ENCODE measurements at places on chromosomes 7 and 10. TPM values are rescaled to one million over a fixed set of nuclear protein-coding genes. Genes with fewer than 3 reads are reported as not detected.

TAS2R41 gene
- not detected for total RNA-seq

ASB10 gene
- total RNA-seq: not detected

MCM10 gene
- 0.55 TPM for total RNA-seq

TMEM176A gene
- 0.35 TPM for total RNA-seq

PRPS1L1 gene
- total RNA-seq: not detected

FAM25G gene
- not detected for total RNA-seq

OAT gene
- 112 TPM for total RNA-seq

ITPRIP gene
- 5.6 TPM for total RNA-seq

ZNRF2 gene
- total RNA-seq: 18.9 TPM

OR2A7 gene
- 5.6 TPM for total RNA-seq

MMRN2 gene
- 0.55 TPM for total RNA-seq

SLC16A9 gene
- total RNA-seq: 1.1 TPM

ZNF117 gene
- 6.1 TPM for total RNA-seq

GRCh38 chr10:109977382-109977806, 30.4 kb upstream of the ADD3 start:
- DNase-seq: peak; percentile 50

DNA sequence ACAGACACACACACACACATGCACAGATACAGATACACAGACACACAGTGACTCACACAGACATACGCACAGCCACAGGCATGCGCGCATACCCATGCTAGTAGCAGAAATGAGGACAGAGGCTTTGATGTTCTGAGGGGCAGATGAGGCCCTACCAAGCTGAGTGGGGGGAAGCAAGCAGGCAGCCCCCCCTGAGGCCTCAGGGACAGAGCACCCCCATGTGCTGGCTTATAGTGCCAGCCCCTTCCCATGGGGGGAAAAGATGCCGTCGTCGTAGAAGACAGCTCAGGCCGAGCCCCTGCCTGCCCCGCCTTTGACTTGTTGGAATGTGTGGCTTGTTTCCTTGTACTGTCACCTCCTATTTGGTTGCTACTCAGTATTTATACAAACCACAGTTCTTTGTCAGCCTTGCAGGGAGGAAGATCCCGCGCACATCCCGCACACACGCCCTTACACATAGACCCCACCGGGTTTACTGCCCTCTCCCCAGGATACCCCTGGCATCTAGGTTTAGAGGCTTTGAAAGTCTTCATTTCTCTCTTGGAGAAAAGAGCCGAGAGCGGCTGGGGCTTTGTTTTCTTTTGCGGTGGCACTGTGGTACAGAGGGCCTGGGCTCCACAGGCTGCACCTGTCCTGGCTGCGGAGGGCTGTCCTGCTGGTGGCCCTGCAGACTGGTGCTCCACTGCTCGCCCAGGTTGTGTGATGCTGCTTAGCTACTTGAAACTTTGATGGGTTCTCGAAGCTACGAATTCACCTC, 112.5 kb downstream of the DOCK1 start:
- DNase-seq: no peak

DNA sequence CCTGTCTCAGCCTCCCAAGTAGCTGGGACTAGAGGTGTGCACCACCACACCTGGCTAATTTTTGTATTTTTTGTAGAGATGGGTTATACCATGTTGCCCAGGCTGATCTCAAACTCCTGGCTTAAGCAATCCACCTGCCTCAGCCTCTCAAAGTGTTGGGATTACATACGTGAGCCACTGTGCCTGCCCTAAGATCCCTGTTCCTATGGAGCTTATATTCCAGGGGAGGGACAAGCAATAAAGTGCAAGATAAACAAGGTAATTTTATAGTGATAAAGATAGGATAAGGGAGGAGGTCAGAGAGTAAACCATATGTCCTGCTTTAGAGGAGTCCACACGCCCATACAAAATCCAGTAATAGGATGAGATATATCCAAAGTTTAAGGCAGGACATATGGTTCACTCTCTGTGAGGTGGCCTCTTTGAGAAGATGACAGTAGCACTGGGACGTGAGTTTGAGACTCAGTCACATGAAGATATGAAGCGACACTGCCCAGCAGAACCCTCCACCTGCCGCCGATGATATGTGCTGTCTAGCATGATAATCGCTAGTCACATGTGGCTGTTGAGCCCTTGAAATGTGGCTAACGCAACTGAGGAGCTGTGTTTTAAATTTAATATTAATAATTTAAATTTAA, 113.5 kb upstream of the PDCD4 start:
- DNase-seq: no peak

GRCh38 chr7:30745261-30745941, 6.5 kb upstream of the INMT start:
- no peak for DNase-seq

DNA sequence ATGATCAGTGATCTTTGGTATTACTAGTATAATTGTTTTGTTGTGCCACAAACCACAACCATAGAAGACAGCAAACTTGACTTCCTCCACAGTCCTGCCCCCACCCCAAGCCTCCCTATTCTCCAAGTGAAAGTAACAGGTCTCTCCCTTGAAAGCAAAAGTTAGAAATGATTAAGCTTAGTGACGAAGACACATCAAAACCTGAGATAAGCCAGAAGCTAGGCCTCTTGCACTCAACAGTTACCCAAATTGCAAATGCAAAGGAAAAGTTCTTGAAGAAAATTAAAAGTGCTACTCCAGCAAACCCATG, 7.5 kb downstream of the SAR1A start:
- no peak for DNase-seq

GRCh38 chr10:21463436-21463835, 62.0 kb downstream of the SKIDA1 start:
- no peak for DNase-seq

DNA sequence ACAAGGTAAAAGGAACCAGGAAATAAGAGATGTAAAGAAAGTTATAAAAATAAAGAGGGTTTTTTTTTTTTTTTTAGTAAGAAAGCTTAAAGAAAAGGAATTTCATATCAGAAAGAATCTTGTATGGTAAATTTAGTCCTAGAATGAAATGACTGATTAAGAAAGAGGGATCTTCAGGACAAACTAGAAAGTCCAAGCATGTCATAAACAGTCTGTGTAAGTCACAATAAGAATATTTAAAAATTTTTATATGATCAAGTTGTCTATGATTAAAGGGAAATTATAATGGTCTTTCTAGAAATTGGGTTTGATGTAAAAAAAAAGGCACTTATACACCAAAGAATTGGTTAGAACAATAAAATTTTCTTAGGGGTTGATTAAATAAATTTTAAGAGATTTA, 289.5 kb downstream of the XPNPEP1 start:
- no peak for DNase-seq

DNA sequence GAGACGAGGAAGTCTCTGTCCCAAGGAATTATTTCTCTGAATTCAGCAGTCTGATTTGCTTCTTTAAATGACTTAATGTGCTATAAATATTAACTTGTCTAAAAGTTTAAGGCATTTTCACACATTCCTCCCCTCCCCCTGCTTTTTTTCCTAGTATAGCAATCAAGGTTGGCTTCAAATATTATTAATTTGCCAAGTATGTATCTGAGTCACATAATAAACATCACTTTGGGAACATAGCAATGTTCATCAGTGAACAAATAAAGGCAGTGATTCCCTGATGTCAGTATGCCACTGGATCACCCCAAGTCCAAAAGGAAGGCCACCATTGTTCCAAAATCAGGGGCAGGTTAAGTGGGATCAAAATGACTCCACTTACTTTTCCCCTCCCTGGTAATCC, 40.5 kb downstream of the PDE6C start:
- DNase-seq: no peak

DNA sequence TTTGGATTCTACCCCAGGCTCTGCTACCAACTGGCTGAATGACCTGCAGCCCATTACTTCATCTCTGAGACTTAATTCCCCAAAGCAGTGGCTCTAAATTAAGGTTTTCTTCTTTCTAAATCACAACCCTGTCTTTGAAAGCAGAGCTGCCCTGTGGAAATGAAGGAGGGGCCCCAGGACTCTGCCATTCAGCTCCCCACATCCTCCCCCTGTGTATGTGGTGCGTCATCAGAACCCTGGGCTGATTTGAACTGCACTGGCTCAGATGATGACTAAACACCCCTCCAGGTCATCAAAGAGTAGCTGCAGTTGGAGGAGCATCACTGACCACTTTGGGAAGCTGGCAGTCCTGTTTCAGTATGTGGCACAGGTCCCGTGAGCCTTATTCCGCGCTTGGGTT, 46.6 kb downstream of the BPGM start:
- peak; percentile 48 for DNase-seq

DNA sequence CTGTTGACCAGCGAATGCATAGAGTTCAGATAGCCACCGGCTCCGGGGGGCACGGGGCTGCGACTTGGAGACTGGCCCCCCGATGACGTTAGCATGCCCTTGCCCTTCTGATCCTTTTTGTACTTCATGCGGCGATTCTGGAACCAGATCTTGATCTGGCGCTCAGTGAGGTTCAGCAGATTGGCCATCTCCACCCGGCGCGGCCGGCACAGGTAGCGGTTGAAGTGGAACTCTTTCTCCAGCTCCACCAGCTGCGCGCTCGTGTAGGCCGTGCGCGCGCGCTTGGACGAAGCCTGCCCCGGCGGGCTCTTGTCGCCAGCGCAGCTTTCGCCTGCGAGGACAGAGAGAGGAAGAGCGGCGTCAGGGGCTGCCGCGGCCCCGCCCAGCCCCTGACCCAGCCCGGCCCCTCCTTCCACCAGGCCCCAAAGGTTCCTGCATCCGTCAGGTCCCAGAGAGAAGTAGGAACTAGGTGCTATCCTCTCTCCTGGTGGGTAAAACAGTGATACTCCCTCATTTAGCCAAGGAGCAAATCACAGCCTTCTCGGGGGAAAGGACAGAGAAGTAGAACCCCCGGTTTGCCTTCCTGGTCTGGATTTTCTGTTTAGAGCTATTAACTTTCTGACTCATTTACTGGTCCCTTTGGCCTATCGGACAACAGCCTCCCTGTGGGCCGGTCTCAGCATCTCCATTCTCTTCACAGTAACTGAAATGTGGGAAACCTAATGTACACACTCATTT, 6.1 kb upstream of the HOXA2 start:
- peak; percentile 73 for DNase-seq

DNA sequence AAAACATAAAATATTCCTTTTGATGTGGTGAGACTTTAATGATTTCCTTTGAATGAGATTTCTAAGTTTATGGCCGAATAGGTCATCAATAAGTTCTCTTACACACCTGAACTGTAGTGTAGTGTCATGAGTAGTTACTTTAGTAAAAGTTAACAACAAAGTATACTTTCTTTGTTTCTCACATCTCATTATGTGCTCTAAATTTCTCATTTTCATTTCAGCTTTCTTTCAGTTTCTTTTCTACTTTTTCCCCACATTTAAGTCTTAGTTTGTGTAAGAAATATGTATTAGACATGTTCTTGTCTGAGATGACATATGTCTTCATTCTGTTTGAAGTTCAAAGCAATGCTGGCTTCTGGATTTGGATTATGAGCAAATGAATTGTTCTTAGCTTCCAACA, 348.1 kb downstream of the ANKRD7 start:
- no peak for DNase-seq

GRCh38 chr7:47371733-47372368, 210.1 kb downstream of the TNS3 start:
- peak; percentile 84 for DNase-seq

- DNase-seq: no peak
These were observed 16.6 kb upstream of the GNA12 start for GRCh38 chr7:2860627-2861133.

DNA sequence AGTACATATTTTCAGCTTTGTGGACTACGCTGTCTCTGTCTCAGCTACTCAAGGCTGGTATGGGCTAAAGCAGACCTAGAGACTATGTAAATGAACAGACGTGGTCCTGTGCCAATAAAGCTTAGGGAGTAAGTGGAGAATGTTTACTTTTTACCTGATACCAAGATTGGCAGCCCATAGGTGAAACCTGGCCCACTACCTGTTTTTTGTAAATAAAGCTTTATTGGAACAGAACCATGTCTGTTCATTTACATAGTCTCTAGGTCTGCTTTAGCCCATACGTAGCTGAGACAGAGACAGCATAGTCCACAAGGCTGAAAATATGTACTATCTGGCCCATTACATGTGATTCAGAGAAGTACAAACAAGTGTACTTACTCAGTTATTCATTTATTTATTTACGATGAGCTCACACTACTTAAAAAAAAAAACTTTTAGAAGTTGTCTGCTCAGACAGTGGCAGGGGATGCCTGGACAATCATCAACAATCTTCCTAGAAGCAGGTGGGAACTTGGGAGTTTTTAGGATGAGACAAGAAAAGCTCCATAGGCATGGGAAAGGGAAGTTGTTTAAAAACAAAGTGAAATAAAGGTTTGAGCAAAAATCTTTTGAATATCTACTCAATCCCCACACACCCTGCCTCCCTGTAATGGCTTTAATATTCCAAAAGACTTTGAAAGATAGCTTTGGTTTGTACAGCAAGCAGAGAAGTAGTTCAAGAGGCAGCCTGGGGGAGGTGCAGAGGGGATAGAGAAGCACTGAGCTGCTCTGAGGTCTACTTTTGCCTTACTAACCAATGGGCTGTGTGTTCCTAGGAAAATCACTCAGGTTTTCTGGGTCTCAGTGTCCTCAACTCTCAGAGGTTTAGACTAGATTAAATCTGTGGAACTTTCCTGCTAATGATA, 114.4 kb upstream of the AFAP1L2 start:
- DNase-seq: peak; percentile 71

DNA sequence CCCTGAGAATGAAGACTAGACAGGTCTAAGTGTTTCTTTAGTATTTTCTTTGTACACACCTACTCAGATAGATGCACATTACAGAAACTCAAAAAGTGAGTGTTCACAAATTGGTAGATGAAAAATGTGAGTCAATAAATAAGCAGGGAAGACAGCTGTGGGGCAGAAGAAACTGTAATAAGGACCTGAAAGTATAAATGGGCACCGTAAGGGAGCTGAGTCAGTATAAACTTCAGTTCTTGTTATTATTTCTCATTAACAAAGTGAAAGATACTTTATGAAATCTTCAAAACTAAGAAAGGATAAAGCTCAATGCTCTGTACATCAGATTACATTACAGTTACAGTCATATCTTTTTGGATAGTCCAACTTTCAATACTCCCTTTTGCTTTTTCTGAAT, 2.5 kb downstream of the MTPN start:
- DNase-seq: no peak

- peak; percentile 40 for DNase-seq
These were observed 213.8 kb downstream of the COBL start for GRCh38 chr7:51102828-51103227.

DNA sequence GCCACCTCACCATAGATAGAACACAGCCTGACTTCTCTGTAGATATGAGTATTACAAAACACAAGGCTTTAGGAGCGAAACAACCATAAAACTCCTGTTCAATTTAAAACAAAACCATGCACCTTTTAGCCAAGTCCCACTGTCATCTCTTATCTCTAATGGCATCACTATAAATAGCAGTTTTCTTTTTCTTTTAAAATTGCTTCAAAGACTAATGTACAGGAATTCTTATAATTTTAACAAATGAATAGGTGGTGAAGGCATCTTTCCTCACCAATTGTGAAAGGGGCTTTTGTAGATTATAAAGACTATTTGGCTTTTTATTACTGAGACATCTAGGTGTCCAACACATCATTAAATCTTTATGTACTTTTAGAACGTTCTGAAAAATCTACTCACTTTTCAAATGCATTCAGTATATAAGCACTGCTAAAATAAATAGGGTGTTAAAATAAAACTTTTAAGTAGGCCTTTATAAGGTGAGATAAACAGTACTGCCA, 205.7 kb upstream of the GRM3 start:
- DNase-seq: no peak

- no peak for DNase-seq
These were observed 367.4 kb upstream of the C7orf33 start for GRCh38 chr7:148223160-148223559.
